ENCODE measurements at places on chromosomes 11 and 22.

- no peak for DNase-seq
Measured at GRCh38 chr11:120384476-120384875, 48.3 kb downstream of the ARHGEF12 start.

DNA sequence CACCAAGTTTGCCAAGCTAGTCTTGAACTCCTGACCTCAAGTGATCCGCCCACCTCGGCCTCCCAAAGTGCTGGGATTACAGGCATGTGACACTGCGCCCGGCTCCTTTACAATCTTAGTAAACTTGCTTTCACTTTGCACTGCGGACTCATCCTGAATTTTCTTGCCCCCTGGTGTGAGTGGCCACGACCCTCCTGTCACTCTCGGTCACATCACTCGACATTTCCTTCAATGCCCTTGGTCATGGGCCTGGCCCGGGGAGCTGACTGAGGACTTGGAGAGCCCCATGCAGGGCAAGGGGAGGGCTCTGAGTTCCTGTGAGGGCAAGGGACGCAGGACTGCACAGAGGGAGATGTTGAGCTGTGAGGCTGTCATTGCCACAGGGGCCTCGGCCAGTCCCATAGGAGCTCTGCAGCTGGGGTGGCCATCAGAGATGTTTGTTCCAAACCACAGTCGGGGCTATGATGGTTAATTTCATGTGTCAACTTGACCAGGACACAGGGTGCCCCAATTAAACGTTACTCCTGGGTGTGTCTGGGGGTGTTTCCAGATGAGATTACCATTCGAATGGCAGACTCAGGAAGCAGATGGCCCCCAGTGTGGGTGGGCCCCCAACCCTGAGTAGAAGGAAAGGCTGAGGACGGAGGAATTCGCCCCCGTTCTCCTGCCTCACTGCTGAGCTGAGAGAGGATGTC lies 21.2 kb downstream of the A4GALT start:
- DNase-seq = no peak

DNA sequence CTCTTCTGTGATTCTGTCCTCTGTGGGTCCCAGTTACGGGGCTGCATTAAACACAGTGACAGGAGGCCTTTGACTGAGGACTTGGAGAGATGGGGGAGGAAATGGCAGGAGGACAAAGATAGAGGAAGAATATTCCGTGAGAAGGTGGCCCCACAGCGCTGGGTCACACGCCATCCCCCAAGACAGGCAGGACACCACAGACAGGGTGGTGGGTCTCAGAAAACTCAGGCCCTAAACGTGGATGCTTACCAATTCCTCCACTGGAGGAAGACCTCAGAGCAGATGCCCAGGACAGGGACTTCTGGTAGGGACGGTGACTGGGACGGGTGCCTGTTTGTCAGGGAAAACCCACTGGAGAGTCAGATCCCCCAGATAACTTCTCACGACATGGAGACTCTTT lies 34.0 kb downstream of the IGLL5 start:
- DNase-seq = no peak

DNA sequence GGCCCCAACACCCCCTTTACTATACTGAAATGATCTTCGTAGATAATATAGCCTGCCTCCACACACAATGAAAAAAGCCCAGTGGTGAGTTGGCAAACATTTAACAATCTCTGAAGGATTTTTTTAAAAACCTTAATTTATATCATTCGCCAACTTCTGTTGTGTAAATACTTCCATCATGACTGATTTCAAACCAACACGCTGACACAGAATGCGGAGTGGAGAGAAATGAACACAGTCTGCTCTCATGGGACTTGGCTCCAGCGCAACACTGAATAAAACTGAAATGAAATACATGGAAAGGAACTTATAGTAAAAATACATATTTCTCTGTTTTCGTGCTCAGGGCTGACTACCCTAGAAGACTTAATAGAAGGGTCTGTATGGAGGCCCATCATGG lies 61.3 kb upstream of the WNT11 start:
- no peak for DNase-seq

- no peak for DNase-seq
Measured at GRCh38 chr11:65315866-65316226, 1.2 kb downstream of the CDC42EP2 start.

DNA sequence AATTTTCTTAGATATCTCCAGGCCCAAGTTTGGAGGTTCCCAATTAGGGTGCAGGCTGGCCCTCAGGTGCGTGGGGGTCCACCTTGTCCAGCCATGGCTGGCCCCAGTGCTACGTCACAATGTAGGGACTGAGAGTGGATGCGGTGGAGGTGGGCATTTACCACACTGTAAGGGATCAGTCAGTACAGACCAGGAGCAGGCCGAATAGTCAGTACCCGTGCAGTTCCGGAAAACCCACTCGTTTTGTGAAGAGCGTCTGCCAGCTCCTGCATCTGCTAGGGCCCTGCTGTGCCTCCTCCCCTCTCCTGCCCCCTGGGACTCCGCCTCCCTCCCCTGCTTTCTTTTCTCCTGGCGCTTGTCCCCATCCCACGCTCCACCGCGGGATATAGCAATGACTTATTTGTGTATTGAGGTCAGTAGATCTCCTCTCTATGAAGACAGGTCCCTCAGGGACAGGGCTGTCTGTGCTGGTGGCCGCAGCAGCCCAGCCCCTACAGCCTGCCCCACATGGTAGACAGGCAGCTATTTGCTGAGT lies 50.4 kb upstream of the SEPTIN5 start:
- DNase-seq = no peak

DNA sequence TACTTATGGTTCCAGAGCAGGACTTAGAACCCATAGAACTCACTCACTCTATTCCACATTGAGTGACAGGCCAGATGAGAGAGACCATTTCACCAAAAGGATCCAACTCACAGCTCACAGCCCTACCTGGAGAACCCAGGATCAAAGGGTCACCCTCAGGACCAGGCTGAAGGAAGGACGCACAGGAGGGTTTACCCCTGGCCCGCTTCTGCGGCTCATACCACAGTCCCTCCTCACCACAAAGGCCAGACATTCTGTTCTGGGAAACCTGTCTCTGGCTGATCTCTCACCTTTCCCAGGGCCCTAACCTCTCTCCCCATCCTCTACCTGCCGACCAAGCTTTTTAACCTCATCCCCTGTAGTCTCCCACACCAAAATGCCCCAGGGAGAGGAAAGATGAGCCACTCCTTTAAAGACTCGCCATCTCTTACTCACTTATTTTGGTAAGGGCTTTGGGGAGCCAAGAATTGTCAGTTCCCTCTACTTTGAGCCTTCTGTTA lies 4.7 kb downstream of the FOSL1 start:
- no peak for DNase-seq

DNA sequence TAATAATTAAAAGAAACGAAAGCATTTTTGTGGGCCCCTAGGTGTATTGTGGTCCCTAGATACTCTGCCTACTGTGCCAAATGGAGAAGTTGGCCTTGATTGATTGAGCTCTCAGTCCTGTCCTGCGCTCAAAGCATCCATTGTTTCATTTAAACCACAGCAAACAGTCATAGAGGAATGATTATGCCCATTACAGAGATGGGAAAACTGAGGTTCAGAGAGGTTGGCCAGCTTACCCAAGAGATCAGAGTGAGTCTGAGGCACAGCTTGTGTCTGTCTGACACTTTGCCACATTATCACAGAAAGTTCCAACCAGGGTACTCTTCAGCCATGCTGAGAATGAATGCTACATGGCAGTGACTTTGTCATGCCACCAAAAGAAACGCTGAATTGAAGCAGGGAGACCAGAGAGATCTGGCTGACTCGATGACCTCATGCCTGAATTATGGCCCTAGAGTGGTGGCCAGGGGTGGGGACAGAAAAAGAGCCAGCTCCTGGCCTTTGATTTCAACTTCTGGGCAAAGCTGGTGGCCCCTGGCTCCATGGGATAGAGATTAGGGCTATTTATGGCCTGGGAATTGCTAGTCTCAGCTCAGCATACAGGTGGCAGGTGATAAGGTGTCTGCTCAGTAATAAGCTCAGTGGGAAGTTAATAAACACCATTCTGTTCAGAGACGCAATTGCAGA lies 180.5 kb downstream of the MIAT start:
- DNase-seq = no peak

- DNase-seq = no peak
Measured at GRCh38 chr11:128389461-128389976, 197.8 kb downstream of the ETS1 start.

GRCh38 chr22:39868741-39869140 lies 24.8 kb downstream of the ENTHD1 start:
- DNase-seq = no peak

GRCh38 chr11:127470306-127470884 lies 469.8 kb upstream of the KIRREL3 start:
- no peak for DNase-seq

DNA sequence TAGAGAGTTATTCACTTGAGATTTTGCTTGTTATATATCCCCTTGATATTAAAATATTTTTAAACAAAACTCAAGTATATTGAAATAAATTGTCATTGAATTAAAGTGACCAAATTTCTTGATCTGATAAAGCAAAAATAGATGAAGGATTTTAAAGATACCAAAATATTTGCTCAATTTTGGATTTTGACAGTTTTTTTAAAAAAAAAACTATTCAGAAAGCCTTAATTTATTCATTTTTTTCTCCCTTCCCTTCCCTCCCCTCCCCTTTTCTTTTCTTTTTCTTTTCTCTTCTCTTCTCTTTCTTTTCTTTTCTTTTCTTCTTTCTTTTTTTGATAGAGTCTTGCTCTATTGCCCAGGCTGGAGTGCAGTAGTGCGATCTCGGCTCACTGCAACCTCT lies 163.7 kb downstream of the DYNC2H1 start:
- no peak for DNase-seq

GRCh38 chr11:50071584-50072225 lies 39.0 kb downstream of the OR4C45 start:
- no peak for DNase-seq

DNA sequence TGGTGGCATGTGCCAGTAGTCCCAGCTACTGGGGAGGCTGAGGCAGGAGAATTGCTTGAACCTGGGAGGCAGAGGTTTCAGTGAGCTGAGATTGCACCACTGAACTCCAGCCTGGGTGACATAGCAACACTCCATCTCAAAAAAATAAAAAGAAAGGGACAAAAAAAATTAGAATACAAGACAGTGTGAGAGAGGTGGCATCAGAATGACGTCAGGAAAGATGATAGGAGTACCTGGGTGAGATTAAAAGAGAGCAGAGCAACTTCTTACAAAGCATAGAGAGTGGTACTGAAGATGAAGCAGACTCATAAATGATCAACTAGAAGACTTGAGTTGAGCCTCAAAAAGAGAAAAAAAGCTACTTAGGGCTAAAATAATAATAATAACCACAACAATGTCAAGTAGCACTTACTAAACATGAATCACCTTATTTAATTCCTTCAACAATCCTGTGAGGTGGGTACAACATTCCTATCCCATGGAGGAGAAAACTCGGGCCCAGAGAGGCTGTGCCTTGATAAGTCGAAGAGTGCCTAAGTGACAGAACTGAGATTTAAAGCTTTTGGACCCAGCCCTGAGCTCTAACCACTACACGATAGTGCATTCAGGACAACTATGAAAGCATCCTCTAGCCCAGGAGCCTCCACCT lies 5.2 kb upstream of the SLN start:
- DNase-seq = no peak

Measured in activated naive CD4-positive, alpha-beta T cell (primary cell).